H1 (cell line): ENCODE measurements at places on chromosomes 7 and 10. TPM values are rescaled to one million over a fixed set of nuclear protein-coding genes. Genes with fewer than 3 reads are reported as not detected.

DNA sequence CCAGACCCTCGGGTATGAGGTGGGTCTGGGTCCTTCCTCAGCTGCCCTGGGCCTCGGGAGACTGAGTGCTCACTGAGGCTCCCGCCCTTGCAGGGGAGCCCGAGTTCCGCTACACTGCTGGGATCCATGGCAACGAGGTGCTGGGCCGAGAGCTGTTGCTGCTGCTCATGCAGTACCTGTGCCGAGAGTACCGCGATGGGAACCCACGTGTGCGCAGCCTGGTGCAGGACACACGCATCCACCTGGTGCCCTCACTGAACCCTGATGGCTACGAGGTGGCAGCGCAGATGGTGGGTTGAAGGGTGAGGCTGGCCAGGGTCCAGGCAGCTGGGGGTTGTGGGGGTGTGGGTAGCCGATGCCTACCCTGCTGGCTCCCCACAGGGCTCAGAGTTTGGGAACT is 7.6 kb downstream of the AEBP1 start:
- DNase-seq, result no peak

DNA sequence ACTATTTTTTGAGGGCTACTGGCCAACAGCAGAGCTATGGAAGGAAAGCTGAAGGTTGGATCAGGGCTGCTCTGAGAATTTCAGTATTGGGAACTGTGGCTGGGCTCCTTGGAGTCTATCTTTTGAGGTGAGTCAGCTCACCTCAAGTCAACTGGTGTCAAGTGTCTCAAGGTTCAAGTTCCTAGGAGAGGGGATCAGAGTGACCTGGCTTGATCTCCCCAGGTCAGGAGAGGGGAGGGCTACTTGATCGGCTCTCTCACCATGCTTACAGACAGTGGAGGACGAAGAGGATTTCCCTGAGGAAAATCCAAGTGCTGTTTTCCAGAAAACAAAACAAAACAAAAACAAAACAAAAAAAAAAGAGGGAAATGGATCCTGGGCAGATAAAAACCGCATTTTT is 132.8 kb downstream of the CACNB2 start:
- no peak for DNase-seq

DNA sequence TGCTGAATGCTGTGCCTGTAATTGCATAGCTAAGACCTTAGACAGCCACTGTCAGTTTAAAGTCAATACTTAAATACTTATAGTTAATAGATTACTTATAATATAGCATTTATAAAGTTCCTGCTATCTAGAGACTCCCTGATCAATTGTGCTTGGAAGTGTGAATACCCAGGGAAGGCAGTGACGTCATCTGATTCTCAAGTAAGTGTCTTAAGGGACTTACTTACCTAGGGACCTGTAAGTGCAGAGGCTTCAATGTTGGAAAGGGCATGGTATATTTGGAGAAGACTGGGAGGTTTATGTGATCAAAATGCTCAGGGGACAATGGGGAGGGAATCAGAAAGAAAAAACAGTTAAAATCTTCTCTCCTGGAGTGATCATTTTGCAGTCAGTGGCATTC is 55.0 kb downstream of the BICC1 start:
- DNase-seq, result no peak

DNA sequence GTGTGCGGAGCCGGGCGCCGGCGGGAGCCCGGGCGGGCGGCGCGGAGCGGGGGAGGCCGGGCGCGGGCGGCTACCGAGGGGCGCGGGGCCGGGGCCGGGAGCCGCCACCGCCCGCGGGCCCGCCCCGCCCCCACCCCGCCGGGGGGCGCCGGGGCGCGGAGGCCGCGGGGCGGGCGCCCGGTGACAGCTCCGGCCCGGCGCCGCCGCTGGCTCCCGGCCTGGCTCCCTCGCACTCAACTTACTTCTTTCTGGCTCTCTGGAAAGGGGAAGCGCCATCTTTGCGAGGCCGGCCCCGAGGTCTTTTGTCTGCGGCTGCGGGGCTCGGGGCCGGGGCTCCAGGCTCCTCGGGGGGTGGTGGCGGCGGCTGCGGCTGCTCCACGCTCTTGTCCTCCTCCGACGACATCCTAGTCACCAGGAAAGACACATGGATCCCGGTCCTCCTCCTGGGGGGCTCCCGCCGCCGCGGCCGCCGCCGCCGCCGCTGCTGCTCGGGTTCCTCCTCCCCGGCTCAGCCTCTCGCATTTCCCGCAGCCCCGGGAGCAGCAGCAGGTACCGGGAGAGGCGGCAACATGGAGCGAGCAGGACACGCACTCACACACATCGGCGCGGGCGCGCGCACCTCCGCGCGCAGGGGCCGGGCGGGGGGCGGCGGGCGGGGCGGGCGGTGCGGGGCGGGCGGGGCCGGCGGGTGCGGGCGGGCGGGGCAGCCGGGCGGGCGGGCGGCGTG is at the start of gene KMT2C:
TSS of gene KMT2C (minus strand) at position 620 of the 727 bp plus-strand sequence. CDS start at position 403, 217 bp downstream.
- DNase-seq, result no peak

- DNase-seq, result no peak
Observed at GRCh38 chr7:113338071-113338696, 219.8 kb upstream of the SMIM30 start.

The CHAT gene
- total RNA-seq, result not detected in 2 replicates
